ENCODE measurements at places on chromosomes 3 and 15.

DNA sequence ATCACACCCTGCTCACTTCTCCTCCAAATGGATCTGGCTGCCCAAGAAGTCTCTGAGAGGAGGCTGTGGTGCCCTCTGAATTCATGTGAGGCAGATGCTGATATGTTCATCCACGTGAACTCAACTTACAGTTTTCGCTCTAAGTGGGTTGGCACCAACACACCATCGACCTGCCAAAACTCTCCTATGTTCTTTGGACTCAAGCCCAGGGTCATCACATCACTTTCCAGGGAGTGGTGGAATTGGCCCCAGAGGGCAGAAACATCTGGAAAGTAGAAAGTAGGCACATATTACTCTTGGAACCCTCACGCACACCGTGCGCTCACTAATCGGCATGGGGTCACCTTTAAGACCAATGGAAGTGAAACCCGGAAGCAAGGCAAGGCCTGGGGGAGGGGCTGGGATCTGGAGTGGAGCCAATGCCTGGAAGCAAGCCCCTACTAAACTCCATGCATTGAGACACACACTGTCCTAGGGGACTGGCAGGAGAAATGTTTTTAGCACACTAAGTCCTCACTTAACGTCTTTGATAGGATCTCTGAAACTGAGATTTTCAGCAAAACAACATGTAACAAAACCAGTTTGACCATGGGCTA is 41.4 kb downstream of the SSUH2 start:
- no peak for DNase-seq

DNA sequence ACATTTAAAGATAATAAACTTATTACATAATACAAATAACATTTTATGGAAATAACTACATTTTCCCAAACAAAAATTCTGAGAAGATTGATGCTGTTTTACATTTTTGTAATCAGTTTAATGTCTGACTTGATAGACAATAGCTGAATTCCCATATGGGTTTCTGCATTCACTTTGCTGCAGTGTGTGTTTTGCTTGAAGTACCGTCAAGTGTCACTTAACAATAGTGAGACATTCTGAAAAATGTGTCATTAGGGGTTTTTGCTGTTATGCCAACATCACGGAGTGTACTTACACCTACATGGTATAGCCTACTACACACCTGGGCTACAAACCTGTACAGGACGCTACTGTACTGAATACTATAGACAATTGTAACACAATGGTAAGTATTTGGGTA is 57.5 kb downstream of the USF3 start:
- no peak for DNase-seq

DNA sequence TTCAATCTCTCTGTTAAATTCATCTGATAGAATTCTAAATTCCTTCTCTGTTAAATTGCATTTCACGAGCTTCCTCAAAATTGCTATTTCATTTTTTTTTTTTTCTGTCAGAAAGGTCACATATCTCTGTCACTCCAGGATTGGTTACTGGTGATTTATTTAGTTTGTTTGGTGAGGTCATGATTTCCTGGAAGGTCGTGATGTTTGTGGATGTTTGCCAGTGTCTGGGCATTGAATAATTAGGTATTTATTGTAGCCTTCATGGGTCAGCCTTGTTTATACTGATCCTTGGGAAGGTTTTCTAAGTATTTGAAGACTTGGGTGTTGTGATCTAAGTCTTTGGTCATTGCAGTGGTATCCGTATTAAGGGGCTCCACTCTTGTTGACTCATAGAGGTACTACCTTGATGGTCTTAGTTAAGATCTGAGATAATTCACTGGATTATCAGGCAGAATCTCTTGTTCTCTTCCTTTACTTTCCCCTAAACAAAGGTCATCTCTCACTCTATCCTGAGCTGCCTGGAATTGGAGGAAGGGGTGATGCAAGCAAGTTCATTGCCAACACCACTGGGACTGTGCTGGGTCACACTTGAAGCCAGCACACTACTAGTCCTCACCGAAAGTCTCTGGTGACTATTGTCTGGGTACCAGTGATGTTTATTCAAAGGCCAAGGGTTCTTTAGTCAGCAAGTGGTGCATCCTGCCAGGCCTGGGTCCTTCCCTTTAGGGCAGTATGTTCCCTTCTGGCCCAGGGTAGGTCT is 231.1 kb downstream of the GBE1 start:
- DNase-seq, result no peak

GRCh38 chr3:26657348-26657976 is 34.9 kb downstream of the LRRC3B start:
- DNase-seq, result no peak

DNA sequence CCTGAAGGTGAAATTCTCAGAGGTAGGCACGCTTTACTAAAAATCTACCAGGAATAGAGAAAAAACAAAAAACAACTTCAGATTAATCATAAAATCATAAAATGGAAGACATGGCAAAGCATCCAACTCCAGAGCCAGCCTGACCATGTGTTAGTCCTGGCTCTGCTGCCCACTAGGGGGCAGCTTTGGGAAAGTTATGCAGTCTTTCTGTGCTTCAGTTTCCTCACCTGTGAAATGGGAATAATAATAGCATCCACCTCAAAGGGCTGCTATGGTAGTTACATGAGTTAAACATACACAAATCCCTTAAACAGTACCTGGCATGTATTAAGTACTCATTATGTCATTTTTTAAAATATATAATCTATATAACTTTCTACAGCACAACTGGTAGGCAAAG is 52.3 kb downstream of the WNT5A start:
- no peak for DNase-seq

GRCh38 chr15:89393056-89393455 is 58.4 kb upstream of the POLG start:
- DNase-seq, result no peak

DNA sequence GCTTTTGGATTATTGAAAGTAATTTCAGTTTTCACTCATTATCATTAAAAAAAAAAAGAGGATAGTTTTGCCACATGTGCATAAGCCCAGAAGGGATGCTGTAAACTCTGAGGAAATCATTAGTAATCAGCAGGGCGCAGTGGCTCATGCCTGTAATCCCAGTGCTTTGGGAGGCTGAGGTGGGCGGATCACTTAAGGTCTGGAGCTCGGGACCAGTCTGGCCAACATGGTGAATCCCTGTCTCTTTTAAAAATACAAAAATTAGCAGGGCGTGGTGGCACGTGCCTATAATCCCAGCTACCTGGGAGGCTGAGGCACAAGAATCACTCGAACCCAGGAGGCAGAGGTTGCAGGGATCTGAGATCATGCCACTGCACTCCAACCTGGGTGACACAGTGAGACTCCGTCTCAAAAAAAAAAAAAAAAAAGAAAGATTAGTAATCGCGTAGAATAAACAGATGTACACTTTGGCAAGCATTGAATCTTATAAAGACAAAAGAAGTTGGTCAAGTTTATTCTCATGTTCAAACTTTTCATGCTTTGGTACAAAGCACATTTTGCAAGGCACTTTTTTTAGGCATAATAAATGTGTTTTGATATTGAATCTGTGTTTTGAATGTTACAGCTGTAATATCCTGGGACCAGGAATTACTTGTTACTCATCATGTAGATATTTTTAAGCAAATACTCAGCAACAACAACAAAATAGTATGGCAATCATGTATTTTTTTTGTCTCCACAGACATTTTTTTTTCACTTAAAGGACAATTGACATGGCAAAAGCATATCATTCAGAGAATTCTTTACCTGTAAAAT is 93.2 kb upstream of the AGTR1 start:
- DNase-seq, result no peak

GRCh38 chr3:160531311-160531710 is 34.1 kb downstream of the KPNA4 start:
- no peak for DNase-seq

DNA sequence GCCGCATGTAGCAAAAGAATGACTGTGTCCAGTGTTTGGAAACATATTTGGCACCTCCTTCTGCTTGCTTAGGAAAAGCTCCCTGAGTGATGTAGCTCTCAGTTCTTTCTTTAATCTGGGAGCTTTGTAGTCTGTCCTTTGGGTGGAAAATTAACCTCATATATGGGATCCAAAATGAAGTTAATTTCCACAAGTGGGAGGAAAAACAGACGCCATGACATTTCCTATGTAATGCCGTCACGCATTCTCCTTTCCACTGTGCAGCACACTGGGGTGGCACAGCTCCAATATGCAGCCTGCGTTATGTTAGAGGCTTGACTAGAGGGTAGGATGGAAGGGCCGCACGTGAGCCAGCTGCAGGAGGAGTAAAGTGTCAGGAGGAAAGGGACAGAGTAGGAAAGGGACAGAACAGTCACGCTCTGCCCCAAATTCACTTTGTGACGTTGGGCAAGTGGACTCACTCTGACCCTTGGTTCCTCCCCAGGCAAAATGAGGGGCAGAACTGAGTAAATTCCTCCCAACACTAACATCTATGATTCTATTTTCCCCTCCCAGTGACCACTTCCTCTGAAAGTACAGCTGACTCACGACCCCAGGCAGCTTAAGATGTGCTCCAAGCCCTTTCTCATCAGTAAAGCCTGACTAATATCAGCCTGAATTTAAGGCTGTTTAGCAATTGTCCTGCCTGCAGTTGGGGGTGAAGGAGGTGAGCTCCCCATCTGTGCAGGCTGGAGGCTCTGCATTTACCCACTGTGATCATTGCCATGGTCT is 176.5 kb upstream of the PFN2 start:
- no peak for DNase-seq

- DNase-seq, result no peak
Measured at GRCh38 chr3:18411541-18411940, 13.6 kb downstream of the SATB1 start.

GRCh38 chr3:5022187-5022965 is 43.1 kb downstream of the BHLHE40 start:
- DNase-seq, result no peak
